ENCODE measurements at places on chromosomes 1 and 21. TPM values are rescaled to one million over a fixed set of nuclear protein-coding genes. Genes with fewer than 3 reads are reported as not detected.

OR2AK2 gene
- total RNA-seq: not detected

ZNF670 gene
- total RNA-seq: 12.8 TPM

CD1E gene
- total RNA-seq: not detected

C1orf226 gene
- total RNA-seq: 11.5 TPM

NOS1AP gene
- total RNA-seq: 8.1 TPM

RIPK4 gene
- total RNA-seq: 3.6 TPM

CRYZL1 gene
- total RNA-seq: 15.4 TPM

SPRR2A gene
- not detected for total RNA-seq

GJA4 gene
- 1.4 TPM for total RNA-seq

PTGFR gene
- not detected for total RNA-seq

CLCNKA gene
- 0.98 TPM for total RNA-seq

CHIA gene
- not detected for total RNA-seq

QSOX1 gene
- total RNA-seq: 76.5 TPM
